ENCODE measurements at places on chromosomes 11 and 22.

DNA sequence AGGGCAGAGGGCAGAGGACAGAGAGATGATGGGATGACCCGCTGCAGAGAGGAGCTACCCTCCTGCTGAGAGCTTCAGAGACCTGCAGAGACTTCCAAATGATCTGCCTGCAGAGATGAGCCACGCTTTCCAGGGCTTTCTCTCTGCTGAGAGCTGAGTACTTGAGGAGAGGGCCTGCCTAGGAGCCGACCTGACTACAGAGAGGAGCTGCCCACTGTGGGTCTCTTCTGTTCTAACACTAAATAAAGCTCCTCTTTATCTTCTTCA is 45.9 kb upstream of the SC5D start:
- DNase-seq, result no peak

- no peak for DNase-seq
Observed at GRCh38 chr11:121873766-121874165, 242.2 kb downstream of the BLID start.

GRCh38 chr11:57301711-57302423 is 22.9 kb downstream of the TNKS1BP1 start:
- DNase-seq, result no peak

GRCh38 chr11:118939953-118940598 is 14.3 kb upstream of the BCL9L start:
- no peak for DNase-seq

GRCh38 chr11:77884186-77884828 is 63.4 kb downstream of the AAMDC start:
- DNase-seq, result no peak

Data from mammary epithelial cell (primary cell).